ENCODE measurements at places on chromosomes 3 and 15.

- no peak for DNase-seq
Measured at GRCh38 chr3:136109499-136109898, 86.6 kb downstream of the MSL2 start.

DNA sequence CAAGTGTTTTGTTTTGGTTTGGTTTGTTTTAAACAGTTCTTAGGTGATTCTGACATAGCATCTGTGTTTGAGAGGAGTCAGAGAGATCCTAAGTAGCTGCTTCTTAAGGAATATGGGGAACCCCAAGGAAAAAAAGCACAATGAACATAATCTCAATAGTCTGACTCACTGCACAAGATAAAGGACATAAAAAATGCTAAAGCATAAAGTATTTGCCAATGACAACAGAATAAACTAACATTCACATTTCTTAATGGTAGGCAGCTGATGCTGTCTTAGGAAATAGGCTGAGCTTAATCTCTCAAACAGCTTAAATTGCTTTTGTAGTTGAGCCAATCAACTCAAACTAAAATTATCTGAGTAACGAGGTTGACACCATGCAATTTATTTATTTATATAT, 2.9 kb downstream of the NCEH1 start:
- DNase-seq, result no peak

DNA sequence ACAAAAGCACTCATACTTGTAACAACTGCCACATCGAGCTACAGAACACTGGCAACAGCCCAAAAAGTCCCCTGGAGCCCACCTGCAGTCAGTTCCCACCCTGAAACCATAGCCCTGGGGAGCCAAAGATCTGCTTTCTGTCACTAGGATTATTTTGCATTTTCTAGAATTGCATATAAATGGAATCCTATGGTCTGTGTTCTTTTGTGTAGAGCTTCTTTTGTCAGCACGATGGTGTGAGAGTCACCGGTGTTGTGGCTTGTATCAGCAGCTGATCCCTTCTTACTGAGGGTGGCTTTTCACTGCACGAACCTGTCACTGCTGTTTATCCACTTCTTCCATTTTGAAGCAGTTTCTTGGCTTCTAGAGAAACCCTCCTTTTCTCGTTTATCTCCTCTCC, 60.1 kb upstream of the PRR23E start:
- no peak for DNase-seq

GRCh38 chr15:83918011-83918410, 264.1 kb downstream of the ADAMTSL3 start:
- no peak for DNase-seq

- no peak for DNase-seq
Measured at GRCh38 chr15:76178296-76179000, 118.7 kb downstream of the TMEM266 start.

- DNase-seq, result no peak
Measured at GRCh38 chr3:20222274-20222673, 36.3 kb upstream of the SGO1 start.

GRCh38 chr3:151740581-151740980, 6.9 kb downstream of the AADACL2 start:
- DNase-seq, result no peak

- DNase-seq, result no peak
Measured at GRCh38 chr15:38320181-38320580, 67.5 kb downstream of the SPRED1 start.

- DNase-seq, result no peak
Measured at GRCh38 chr15:99716540-99717095, 16.6 kb downstream of the LYSMD4 start.

- no peak for DNase-seq
Measured at GRCh38 chr15:32802286-32802936, 84.6 kb downstream of the GREM1 start.

Measured in COLO829 (cell line).